ENCODE measurements at places on chromosomes 2 and 18.

DNA sequence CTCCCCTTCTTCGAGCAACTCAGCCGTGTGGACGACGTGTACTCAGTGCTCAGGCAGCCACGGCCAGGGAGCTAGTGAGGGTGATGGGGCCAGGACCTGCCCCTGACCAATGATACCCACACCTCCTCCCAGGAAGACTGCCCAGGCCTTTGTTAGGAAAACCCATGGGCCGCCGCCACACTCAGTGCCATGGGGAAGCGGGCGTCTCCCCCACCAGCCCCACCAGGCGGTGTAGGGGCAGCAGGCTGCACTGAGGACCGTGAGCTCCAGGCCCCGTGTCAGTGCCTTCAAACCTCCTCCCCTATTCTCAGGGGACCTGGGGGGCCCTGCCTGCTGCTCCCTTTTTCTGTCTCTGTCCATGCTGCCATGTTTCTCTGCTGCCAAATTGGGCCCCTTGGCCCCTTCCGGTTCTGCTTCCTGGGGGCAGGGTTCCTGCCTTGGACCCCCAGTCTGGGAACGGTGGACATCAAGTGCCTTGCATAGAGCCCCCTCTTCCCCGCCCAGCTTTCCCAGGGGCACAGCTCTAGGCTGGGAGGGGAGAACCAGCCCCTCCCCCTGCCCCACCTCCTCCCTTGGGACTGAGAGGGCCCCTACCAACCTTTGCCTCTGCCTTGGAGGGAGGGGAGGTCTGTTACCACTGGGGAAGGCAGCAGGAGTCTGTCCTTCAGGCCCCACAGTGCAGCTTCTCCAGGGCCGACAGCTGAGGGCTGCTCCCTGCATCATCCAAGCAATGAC, 4.8 kb downstream of the CTDSP1 start:
- DNase-seq, result no peak

DNA sequence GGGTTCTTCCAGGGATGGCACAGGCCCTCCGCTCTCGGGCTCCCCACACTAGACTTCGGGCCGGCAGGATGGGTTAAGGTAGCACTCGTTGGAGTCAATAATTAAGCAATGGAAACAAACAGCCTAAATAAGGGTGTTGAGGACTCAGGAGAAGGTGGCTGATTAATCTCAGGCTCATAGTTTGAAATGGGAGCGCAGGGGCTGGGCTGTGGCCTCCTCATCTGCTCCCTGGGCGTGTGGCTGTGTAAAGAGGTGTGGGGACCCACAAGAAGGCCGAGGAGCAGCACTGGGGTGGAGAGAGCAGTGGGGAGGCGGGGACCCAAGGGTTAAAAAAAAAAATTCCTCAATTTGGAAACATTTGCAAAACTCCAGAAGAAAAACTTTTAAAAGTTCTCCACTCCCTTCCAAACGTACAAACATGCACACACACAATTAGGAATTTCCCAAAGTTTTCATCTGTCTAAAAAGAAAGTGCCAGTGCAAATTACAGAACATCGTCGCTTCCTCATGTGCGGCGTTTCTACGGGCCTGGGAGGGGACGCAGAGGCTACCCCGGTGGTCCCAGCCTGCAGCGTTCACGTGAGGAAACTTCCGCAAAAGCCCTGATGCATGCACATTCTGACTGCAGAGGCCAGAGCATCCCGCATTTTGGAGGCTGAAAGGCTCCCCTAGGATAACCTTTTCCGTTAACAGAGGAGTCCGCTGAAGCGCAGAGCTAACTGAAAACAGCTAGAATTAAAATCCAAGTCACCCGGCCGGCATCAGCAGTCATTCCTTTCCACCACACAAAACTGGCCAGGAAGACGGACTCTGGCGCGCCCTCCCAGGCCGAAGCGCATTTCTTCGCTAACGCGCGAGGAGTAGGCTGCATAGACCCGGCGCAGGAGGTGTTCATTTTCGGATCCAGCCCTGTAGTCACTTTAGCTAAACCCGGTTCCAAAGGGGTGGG, 1.0 kb upstream of the TUBB6 start:
- peak; percentile 77 for DNase-seq

DNA sequence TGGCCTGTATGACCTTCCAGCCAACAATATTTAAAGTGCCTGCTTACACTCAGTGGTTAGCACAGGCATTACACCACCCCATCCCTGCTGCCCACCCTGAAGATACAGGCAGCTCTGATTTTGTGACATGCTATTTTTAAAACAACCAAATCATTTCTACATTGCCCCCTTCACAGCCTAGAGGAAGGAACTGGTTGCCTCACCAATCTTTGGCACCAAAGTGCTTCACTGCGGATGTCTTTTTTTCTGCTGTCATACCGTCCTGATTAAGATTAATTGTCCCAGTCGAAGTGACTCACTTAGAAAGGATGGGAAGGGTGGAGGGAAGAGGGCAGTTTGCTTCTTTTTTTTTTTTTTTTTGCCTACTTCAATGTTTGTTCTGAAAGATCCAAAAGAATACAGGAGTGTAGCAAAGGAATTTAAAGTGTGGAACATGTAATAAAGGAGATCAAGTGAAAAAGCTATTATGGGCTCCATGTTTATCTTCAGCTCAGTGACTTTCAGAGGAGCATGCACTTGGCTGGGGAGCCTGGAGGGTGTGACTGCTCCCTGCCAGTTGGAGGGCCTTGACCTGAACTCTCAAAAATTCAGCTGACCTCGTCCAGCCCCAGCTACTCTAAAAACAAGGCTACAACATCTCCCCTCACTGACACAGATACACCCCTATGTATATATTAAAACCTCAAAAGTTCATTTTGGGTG, 501.1 kb upstream of the TNP1 start:
- peak; percentile 44 for DNase-seq

- DNase-seq, result no peak
Measured at GRCh38 chr2:237322564-237322963, 91.4 kb downstream of the COL6A3 start.

DNA sequence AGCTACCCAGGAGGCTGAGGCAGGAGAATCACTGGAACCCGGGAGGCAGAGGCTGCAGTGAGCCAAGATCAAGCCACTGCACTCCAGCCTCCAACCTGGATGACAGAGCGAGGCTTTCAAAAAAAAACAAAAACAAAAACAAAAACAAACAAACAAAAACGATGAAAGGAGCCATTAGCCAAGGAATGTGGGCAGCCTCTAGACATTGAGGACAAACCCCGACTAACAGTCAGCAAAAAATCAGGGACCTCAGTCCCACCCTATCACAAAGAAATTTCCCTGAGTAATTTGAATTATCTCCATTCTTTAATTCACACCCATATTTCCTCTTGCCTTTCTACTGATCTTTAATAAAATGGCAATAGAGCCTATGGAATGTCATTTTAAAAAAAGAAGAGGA, 75.8 kb downstream of the MBD2 start:
- DNase-seq, result no peak

- DNase-seq, result no peak
Measured at GRCh38 chr2:148273158-148273691, 252.3 kb downstream of the MBD5 start.

DNA sequence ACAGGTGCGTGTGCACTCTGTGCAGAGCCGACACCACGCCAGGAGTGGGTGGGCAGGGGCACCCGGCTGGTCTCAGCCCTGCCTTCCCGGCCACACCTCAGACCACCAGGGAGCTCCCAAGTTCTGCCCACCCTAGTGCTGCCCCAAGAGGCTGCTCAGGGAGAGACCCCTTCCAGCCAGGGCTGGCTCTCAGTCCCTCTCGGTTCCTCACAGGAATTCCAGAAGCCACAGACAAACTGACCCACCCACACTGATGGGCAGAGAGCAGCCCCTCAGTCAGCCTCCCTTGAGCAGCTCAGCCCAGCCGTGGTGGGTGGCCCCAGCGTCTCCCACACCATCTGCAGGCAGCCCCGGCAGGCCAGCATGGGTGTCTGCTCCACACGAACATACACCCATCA, 33.8 kb downstream of the GPC1 start:
- no peak for DNase-seq

- DNase-seq, result no peak
Measured at GRCh38 chr2:46447649-46448048, 31.7 kb upstream of the TMEM247 start.

- no peak for DNase-seq
Measured at GRCh38 chr18:72652990-72653593, 109.0 kb upstream of the CBLN2 start.

DNA sequence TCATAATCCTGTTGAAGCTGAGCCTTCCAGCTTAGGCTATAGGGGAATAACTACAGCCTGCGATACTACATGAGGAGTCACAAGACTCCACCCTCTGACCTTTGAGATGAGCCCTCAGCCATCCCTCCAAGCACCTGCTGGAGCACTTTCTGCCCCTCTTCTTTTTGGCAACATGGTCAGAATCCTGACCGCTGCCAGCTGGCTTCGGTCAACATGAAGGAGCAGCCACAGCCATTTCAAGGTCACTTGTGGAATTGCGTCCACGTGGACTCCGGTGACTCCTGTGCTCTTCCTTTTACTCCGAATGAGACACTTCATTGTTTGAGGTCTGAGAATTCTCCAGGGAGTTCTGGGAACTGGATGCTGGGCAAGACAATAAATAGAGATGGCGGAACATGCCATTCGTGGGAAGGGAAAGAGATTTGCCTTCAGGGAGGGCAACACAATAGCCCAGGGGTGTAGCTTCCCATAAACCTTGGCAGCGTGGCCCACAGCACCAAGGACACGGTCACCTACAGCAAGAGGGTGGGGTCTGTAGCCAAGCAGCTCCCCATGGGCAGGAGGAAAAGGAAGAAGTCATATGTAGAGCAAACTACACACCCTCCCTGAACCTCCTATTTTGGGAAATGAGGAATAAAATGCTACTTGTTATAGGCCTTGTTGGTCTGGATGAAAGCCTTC, 73.3 kb upstream of the PPP1CB start:
- no peak for DNase-seq

GRCh38 chr2:33275689-33276444, 200.6 kb upstream of the RASGRP3 start:
- DNase-seq, result peak; percentile 45

GRCh38 chr2:232611559-232612218, 21.7 kb upstream of the EFHD1 start:
- DNase-seq, result peak; percentile 84

DNA sequence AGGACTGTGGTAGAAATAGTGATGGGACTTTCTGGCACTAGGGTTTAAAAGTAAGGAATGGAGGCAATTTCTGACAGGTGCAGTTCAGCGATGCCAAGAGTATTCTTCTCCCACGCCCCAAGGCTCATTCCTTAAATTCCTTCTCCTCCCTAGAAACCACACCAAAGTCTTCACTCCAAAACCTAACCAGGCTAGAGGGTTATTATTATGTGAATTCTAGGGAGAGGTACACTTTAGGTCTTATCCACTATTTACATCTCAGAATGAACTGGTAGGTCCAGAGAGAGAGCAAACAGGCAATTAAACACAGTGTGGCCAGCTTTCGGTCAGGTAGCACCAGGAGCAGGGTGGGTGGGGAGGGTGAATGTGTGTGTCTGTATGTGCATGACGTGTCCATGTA, 11.4 kb downstream of the IL1F10 start:
- no peak for DNase-seq

GRCh38 chr2:217263756-217264155, 403.9 kb upstream of the TNP1 start:
- no peak for DNase-seq

DNA sequence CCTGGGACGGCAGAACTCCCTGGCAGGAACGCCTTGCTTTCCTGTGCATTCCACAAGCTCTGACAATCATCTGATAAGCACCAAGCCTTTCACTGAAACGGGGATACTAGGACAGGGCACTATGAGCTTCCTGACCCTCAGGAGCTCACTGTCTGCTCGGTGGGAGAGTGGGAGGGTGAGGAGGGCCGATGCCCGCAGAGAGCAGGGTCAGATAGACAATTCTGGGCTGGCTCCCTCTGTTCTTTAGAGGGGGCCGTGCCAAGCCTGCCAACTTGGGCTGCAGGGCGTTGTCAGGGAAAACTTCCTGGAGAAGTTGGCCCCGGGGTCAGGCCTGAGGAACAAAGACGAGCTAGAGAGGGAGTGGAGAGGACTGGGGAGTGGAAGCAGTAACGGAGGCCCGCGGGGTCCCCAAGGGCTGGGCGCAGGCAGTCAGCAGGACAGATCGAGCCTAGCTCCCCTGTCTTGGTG, 82.0 kb downstream of the CTAGE1 start:
- no peak for DNase-seq

- DNase-seq, result no peak
Measured at GRCh38 chr18:23154823-23155500, 19.7 kb downstream of the CABLES1 start.

GRCh38 chr2:191696001-191696400, 18.1 kb downstream of the NABP1 start:
- DNase-seq, result peak; percentile 39

- no peak for DNase-seq
Measured at GRCh38 chr18:61953161-61953560, 60.4 kb upstream of the RNF152 start.

DNA sequence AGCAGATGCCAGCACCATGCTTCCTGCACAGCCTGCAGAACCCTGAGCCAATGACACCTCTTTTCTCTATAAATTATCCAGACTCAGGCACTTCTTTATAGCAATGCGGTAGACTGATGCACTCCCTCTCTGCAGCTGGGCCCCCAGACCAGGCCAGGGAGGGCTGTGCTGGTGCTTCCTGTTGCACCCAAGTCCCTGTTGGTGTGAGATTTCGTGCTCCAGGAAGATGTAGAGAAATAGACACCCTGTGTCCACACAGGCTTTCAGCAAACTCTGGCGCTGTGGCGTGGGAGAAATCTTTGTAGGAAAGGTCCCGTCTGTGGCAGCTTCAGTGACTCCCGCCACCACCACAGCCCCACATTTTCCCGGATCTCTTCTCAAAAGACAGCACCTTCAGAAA, 572.2 kb downstream of the GALR1 start:
- DNase-seq, result no peak

DNA sequence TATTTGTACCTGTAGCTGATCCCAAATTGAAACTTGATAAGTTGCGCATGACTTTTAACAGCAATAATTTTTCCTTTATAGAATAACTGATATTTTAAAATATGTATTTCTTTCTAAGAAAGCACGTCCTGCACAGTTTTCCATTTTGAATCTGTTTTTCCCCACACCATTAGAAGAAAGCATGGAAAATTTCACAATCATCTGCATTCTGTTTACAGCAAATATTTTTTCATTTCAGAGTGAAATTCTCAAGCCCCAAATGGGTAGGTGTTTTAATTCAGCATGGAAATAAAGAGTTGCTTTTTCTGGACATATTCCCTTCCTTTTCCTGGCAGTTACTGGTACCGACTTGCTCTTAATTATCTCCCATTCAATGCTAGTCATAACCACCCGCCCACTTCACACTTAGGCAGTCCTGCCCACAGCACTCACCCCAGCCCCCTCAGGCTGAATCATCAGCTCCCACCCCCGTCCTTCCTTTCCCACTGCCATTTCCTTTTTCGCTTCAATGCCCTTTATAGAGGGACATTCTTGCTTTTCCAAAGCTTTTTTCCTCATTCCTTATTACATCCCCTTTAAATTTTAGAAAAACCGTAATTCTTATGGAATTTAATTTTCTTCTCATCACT, 89.2 kb upstream of the GLS start:
- peak; percentile 44 for DNase-seq

- DNase-seq, result no peak
Measured at GRCh38 chr2:10001586-10001985, 41.8 kb upstream of the KLF11 start.

GRCh38 chr2:197010200-197011020, 83.9 kb upstream of the PGAP1 start:
- no peak for DNase-seq
